Mononuclear cell (primary cell): ENCODE measurements at places on chromosomes 16 and 17. TPM values are rescaled to one million over a fixed set of nuclear protein-coding genes. Genes with fewer than 3 reads are reported as not detected.

The ACSM5 gene
- not detected for total RNA-seq

The CCL8 gene
- total RNA-seq, result not detected

The PNMT gene
- total RNA-seq, result not detected

The RASD1 gene
- 1.6 TPM for total RNA-seq

The ITGB4 gene
- total RNA-seq, result 0.10 TPM

The FBXL16 gene
- 1.7 TPM for total RNA-seq

The USP36 gene
- 170 TPM for total RNA-seq

The KRT27 gene
- total RNA-seq, result not detected

The CCL22 gene
- total RNA-seq, result not detected

The HBA1 gene
- total RNA-seq, result 28.3 TPM

The USP43 gene
- 0.21 TPM for total RNA-seq

The DHX40 gene
- 85.1 TPM for total RNA-seq

The SLFN12L gene
- total RNA-seq, result 53.3 TPM

The CBX2 gene
- under 0.01 TPM for total RNA-seq

The KRT34 gene
- 0.10 TPM for total RNA-seq

The TXNL4B gene
- total RNA-seq, result 10.9 TPM

The IL34 gene
- 0.52 TPM for total RNA-seq

The MPV17L gene
- under 0.01 TPM for total RNA-seq

The ALDH3A2 gene
- 18.9 TPM for total RNA-seq

The FOXC2 gene
- total RNA-seq, result not detected

The PDE6G gene
- 2.1 TPM for total RNA-seq

The MGAT5B gene
- total RNA-seq, result 0.42 TPM

The CACNB1 gene
- total RNA-seq, result 4.5 TPM

The RHBDL3 gene
- 0.73 TPM for total RNA-seq

The PHKB gene
- 52.1 TPM for total RNA-seq

The EVPLL gene
- not detected for total RNA-seq

The CA7 gene
- total RNA-seq, result not detected

The KRT33B gene
- total RNA-seq, result not detected

The OR1F1 gene
- not detected for total RNA-seq

The HELZ gene
- 247 TPM for total RNA-seq

The CA4 gene
- total RNA-seq, result not detected

The SMARCE1 gene
- 103 TPM for total RNA-seq

The NPIPB8 gene
- total RNA-seq, result 0.10 TPM

The PITPNM3 gene
- 0.31 TPM for total RNA-seq

The CDH11 gene
- total RNA-seq, result 0.31 TPM

The GPR179 gene
- 0.10 TPM for total RNA-seq

The TBC1D28 gene
- not detected for total RNA-seq
